ENCODE measurements at places on chromosomes 12 and 14.

DNA sequence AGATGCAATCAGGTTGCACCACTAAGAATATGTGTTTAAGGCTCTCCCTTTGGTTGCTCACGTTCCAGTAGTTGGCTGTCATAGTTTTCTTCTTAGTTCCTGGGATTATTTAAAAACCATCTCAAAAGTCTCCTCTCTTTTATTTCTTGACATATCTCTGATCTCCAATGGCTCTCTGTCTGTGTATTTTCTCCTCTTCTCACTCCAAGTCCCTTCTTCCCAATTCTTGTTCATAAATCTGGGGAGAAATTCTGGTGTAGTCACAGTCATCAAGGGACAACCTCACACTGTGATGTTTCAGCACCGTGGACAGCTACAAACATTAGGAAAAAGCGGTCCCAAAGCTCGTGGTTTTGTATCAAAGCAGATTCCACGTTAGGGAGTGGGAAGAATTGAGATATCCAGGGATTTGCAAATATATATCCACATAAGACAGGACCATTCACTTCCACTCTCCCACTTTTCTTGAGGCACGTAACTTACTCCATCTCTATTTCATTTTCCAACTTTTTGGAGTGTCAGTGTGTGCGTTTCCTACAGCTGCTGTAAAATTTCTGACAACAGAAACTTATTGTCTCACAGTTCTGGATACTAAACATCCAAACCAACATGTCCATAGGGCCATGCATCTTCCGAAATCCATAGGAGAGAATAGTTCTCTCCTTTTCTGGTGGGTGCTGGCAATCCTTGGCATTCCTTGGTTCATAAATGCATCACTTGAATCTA is 80.6 kb upstream of the TMEM233 start:
- DNase-seq = no peak

DNA sequence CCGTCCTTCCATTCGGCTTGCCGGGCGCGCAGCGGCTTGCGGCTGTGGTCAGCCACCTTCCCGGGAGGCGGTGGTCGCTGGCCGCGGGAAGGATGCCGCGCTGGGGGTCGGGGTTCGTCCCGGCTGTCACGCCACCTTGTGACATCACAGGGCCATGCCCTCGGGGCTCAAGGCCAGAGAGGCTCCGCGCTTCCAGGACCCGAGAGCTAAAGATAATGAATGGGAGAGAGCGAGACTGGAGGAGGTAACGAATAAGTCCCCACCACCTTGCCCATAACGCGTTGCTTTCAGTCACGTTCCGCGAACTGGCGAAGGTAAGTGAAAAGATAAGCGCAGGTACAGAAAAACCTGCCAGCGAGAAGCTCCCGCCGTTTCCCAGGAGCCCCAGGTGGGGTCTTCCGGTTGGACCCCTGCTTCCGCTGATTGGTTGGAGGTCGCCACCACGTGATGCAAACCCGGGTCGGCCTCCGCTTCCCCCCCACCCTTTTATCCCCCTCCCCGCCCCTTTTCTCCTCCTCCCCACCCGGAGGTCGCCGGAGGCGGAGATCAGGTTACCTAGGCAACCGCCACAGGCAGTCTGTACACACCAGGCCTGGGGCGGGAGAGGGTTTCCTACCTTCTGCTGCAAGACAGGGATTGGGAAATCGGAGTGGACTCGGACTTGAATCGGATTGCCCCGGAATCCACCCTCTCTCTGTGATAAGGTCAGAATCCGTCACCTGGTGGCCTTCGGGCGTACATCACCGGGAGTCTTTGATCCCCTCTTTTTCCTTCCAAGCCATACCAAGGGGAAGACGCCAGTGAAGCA is at the start of gene LRRC9:
Gene LRRC9 (plus strand): TSS at position 575 of the 808 bp plus-strand sequence.
- DNase-seq = peak; percentile 64

DNA sequence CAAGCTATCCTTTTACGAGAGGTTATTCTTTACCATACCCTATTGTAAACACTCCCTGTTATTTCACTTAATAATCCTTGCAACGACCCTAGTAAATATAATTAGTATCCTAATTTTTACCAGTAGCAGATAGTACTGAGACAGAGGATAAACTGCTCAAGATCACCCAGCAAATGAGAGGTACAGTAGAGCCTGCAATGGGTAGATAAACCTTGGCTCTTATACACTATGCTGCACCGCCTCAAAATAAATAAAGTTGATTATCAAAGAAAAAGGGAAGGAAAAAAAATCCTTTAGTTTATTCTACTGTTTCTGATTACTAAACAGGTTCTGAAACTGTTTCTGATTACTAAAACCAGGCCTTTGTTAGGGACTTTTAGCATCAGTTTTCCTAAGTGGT is 22.5 kb downstream of the YBX3 start:
- no peak for DNase-seq

DNA sequence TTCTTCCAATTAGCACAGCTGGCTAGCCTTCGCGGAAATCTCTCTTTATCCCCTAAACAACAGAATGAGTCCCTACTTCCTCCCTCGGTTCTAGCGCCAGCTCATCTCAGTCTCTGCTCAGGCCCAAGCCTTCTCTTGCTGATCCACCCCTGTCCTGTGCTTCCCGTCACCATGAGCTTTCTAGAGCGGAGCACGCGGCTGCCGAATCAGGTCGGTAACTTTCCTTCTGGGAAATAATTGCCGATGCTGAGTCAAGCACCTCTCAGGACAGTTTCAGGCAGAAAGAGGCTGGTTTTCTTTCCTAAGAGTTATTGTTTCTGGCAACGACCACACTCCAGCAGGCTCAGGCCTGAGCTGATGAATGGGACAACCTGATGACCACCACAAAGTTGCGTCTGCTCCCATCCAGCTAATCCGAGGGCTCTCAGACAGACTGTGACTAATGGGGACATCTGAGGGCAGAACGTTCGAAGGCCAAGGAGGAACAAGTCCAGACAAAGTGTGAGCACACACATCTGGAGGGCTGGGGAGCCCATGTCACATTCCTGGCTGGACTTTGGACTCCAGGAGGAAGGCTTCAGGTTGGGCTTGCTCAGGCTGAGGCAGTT is 13.6 kb upstream of the GPR68 start:
- DNase-seq = peak; percentile 29
